Sigmoid colon (tissue), 7 donors: ENCODE measurements at places on chromosomes 5 and 9.

- no peak for DNase-seq
Measured at GRCh38 chr5:10520706-10521105, 43.2 kb upstream of the ANKRD33B start.

- DNase-seq = no peak
Measured at GRCh38 chr5:126108470-126108869, 314.7 kb upstream of the GRAMD2B start.

GRCh38 chr9:133090752-133091385 is 29.1 kb downstream of the CEL start:
- DNase-seq = no peak

GRCh38 chr9:116713271-116713670 is 26.2 kb downstream of the TRIM32 start:
- no peak for DNase-seq

- DNase-seq = no peak
Measured at GRCh38 chr9:38362852-38363588, 29.5 kb upstream of the ALDH1B1 start.

- DNase-seq = no peak
Measured at GRCh38 chr5:149849280-149849965, 95.2 kb downstream of the PDE6A start.

DNA sequence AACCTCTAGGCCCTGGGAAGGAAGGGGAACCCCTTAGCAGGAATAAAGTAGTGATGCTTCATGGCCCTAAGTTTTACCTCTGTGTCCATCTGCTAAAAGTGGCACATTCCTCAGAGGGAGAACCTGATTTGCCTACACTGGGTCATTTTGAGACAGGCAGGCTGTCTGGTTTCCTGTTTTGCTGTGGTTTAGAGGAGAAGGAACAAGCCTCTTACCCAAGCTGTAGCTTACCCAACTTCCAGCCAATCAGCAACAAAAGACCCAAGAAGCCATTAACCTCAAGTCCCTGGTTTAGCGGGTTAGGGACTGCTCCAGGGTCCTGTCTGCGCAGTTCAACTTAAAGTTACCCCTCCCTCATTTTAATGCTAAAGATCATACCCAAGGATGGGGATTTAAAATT is 411.0 kb downstream of the MAT2B start:
- DNase-seq = no peak

GRCh38 chr5:131193106-131193505 is 22.4 kb downstream of the LYRM7 start:
- DNase-seq = no peak

GRCh38 chr9:72200452-72200851 is 51.2 kb downstream of the GDA start:
- no peak for DNase-seq

GRCh38 chr5:16806711-16807546 is 129.2 kb downstream of the MYO10 start:
- DNase-seq = no peak

DNA sequence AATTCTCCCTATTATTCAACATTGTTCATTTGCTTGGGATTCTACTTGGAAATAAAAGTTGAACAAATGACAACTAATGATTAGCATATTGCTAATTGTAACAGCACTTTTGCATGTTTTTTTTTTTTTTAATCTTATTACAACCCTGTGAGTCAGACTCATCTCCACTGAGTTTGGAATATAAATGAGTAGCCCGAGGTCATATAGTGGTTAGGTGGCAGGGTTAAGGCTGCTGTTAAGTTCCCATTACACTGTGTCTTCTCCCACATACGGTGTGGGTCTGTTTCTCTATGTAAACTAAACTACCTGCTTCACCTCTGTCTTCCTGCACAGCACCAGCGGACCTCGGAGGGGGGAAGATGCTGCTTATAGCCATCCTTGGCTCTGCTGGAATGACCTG is 92.4 kb downstream of the EQTN start:
- no peak for DNase-seq

DNA sequence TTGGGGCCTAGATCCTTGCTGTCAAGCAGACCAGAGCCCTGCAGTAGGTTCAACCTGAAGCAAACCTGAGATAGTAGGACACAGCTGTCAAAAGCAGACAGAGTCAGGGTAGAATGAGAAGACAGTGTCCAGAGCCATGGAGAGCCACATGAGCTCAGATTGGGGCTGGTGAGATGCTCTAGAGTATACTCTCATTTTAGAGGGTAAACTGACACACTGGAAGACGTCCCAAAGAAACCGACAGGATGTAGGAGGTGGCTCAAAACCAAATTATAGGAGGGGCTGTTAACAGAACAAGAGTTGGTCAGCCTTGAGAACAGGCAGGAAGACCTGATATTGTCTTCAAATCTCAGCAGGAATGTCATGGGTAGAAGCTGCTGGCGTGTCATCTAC is 11.5 kb downstream of the CCDC69 start:
- no peak for DNase-seq

DNA sequence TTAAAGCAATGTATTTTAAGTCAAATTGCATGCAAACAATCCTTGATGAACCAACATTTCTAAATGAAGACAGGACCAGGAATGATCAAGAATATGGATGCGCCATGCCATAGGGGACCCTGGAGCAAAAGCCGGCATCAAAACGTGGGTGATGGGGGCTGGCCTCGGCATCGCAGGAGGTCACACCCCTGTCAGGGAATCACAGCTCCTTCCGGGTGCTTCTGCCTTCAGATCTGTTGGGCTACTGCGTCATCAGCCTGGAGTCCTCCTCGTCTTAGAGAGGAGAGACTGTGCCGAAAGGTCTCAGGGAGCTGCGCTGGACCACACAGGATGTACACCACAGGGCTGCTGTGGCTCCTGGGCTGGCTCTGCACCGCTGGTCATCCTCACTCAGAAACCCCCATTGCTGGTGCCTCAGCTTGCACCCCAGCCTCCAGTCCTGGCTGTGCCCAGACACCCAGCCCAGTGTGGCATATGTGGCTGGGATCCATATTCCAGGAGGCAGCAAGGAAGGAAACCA is 152.9 kb upstream of the PPP1R26 start:
- no peak for DNase-seq

GRCh38 chr9:89442501-89442978 is 55.4 kb downstream of the SEMA4D start:
- DNase-seq = no peak

DNA sequence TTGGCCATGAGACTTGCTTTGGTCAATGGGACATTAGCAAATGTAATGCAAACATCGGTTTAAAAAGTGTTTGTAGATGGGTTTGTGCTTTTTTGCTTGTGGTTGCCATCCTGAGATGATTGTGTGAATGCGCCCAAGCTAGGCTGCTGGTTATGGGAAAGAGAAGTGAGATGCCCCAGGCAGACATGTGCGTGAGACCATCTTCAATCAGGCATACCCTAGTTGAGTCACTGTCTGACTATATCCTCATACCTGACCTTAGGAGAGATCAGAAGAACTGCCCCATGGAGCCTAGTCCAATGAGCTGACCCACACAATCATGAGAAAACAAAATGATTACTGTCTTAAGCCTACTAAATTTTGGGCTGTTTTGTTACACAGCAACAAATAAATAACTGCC is 36.8 kb upstream of the ZNF608 start:
- DNase-seq = no peak

DNA sequence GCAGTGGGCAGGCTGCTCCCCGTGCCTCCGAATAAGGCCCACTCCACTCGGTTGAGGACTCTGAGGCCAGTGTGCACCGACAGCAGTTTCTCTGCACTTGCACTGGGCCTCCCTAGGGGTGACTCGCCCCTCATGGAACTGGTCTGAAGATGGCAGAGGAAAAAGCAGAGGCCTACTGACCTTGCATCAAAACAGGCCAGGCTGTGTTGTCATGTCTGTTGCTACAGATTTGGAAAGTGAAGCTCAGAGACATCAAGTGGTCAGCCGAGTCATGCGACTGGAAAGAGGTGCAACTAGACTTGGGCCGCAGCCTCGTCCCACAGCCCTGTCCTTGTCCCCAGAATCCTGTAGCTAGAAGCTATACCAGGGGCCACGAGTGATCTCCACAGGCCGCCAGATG is 78.3 kb downstream of the DCP2 start:
- DNase-seq = no peak

DNA sequence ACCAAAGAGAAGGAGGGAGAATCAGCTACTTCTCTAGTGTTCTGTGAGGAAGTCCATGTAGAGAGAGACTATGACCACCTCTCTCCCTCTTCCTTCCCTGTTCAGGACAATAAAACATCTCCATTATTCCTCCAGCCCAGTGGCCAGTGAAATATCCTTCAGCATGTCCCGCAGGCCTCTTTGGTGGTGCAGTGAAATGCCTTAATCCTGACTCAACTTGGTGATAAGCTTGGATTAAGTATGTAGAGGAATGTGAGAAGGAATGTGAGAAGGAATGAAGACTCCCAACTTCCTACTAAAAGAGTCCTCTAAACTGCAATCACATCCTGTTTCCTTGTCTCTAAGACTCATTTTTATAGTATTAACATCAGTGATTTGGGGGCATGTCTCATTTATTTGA is 167.3 kb downstream of the TRPM3 start:
- DNase-seq = no peak

DNA sequence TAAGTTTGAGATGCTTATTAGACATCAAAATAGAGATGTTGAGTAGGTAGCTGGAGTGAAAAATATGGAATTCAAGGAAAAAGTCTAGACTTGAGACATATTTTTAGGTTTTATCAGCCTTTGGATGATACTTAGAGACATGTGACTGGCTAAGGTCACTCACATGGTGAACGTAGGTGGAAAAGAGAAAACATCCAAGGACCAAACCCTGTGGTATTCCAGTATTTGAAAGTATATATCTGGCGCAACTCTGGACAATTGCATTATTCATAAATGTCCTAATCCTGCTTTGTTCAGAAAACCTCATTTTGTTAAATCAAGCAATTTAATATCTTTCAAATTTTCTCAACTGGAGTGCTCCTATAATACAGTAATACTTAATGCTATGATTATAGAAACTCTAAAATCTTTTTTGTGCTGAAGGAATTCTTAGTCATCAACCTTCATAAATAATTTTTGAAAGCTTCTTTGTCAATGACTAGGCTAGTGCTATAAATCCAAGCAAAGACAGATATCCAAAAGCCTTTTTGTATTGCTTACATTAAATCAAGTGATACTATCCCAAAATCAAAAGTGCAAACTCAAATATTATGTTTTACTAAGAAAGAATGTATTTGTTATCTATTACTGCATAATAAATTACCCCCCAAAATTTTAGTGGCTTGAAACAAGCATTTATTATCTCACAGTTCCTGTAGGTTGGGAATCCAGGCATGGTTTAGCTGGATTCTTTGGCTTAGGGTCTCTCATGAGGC is 452.0 kb downstream of the ENC1 start:
- no peak for DNase-seq

GRCh38 chr5:167167191-167167795 is 1124.2 kb upstream of the WWC1 start:
- no peak for DNase-seq

- no peak for DNase-seq
Measured at GRCh38 chr5:39580702-39581453, 156.1 kb upstream of the DAB2 start.

GRCh38 chr5:45507178-45507577 is 189.0 kb downstream of the HCN1 start:
- no peak for DNase-seq
